ENCODE measurements at places on chromosomes 7 and 10.
A peak's percentile ranks its signal among the peaks of the same experiment; 100 is the strongest.

GRCh38 chr10:60980997-60981396 is 37.0 kb upstream of the RHOBTB1 start:
- H3K36me3 ChIP-seq, result no peaks in the 10 kb centered on the region
- H3K27ac ChIP-seq, result no peak overlapping the region
- DNase-seq, result no peak

DNA sequence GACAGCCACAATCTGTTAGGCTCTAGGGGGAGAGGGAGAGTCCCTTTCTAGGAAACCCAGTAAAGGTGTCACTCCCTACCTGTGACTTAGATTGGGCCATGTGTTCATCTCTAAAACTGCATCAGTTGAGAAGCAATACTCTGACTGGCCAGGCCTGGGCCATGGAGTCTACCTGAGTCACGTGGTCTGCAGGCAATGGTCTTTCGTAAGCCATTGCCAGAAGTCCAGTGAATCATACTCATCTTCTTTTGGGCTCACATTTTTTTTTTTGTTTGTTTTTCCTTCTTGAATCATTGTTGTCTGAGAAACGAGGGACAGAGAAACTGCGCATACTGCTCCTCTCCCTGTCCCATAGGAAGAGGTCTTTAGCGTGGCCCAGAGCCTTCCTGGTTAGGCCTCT is 215.6 kb downstream of the CCSER2 start:
- no peaks in the 10 kb centered on the region for H3K4me1 ChIP-seq
- DNase-seq, result no peak
- H3K36me3 ChIP-seq, result no peaks in the 10 kb centered on the region
- H3K27ac ChIP-seq, result no peak overlapping the region
- no peak overlapping the region for H3K4me3 ChIP-seq
- H3K27me3 ChIP-seq, result peaks cover 4% of the 10 kb centered on the region

DNA sequence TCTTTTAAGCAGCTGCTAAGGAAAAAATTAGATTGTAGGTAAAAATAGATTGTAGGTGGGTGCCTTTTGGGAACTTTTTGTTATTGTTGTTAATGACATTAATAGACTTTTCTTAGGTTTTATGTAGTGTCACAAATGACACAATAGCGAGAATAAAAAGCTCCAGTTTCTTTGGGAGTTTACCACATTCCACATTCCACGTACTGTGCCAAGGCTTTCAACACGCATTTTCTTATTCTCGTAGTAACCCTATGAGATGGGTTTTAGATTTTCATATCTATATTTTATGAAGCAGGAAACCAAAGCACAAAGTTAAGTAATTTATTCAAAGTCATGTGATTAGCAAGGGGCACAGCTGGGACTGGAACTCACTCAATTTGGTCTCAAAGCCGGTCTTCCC is 103.8 kb downstream of the XRCC2 start:
- DNase-seq, result no peak
- H3K4me3 ChIP-seq, result no peak overlapping the region
- no peaks in the 10 kb centered on the region for H3K4me1 ChIP-seq
- H3K27me3 ChIP-seq, result no peaks in the 10 kb centered on the region
- H3K27ac ChIP-seq, result no peak overlapping the region
- H3K36me3 ChIP-seq, result no peaks in the 10 kb centered on the region

DNA sequence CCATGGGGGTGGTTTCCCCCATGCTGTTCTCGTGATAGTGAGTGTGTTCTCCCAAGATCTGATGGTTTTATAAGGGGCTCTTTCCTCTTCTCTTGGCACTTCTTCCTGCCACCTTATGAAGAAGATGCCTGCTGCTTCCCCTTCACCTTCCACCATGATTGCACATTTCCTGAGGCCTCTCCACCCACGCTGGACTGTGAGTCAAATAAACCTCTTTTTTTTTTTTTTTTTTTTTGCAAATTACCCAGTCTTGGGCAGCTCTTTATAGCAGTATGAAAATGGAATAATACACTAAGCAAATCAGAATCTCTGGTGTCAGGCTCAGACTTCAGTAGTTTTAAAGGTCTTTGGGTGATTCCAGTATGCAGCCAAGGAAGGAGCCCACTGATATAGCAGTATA is 28.2 kb downstream of the TAS2R41 start:
- no peak overlapping the region for H3K27ac ChIP-seq

DNA sequence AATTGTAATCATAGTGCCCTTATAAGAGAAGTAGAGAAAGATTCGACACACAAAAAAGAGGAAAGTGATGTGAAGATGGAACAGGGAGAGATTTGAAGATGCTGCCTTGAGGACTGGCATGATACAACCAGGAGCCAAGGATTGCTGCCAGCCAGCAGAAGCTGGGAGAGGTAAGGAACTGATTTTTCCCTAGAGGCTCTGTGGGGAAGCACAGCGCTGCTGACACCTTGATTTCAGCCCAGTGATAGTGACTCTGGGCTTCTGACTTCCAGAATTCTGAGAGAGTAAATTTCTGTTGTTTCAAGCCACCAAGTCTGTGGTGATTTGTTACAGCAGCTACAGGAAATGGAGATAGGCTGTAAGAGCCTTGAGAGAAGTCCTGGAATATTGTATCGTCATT is 98.2 kb downstream of the RAB11FIP2 start:
- H3K27ac ChIP-seq, result no peak overlapping the region
- no peak for DNase-seq
- H3K36me3 ChIP-seq, result no peaks in the 10 kb centered on the region
- no peaks in the 10 kb centered on the region for H3K4me1 ChIP-seq
- no peak overlapping the region for H3K4me3 ChIP-seq

DNA sequence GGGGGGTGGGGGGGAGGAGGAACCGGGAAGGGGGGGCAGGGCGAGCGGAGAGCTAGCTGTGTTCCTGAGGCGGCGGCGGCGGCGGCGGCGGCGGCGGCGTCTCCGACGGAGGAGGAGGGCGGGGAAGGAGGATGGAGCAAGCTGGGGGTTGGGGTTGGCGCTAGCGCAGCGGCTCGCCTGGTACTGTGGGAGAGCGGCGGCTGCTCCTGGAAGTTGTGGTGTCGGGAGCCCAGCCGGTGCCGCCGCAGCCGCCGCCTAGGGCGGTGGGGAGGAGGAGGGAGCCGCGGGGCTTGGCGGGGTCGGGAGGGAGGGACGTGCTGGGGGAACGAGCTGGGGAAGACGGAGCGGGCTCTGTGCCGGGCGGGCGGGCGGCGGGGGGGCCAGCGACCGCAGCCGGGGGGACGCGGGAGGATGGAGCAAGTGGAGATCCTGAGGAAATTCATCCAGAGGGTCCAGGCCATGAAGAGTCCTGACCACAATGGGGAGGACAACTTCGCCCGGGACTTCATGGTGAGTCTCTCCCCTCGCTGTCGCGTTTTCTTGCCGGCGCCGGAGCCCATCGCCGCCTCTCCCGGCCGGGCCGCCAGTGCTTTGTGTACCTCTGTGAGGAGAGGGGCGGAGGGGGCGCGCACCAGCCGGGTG is at the start of gene PTPN12:
Gene PTPN12 (plus strand): TSS at position 160 of the 642 bp plus-strand sequence. CDS start 252 bp downstream, at position 412.
- peak within 1 kb of the TSS; percentile 97 for H3K4me3 ChIP-seq
- H3K27ac ChIP-seq, result peak within 1 kb of the TSS; percentile 95
- H3K4me1 ChIP-seq, result peaks cover 4% of the 10 kb centered on the region
- no peaks in the 10 kb centered on the region for H3K27me3 ChIP-seq

DNA sequence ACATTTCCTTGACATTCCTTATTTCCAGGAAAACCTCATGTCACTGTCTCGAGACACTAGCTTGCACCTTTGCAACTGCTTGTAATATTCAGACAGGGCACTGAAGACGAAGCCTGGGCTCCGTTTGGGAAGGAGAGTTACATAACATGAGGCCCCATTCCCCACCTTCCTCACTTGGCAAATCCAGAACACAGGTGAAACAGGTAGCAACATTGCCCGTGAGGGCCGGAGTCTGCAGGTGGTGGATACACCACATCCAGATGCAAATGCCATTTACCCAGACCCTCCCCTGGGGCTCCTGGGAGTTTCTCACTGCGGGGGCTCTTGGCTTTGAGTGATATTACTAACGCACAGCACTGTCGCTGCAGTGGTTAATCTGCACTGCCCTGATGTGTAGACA is 491.0 kb downstream of the PTPRN2 start:
- no peaks in the 10 kb centered on the region for H3K4me1 ChIP-seq
- no peak for DNase-seq
- H3K27ac ChIP-seq, result no peak overlapping the region
- no peaks in the 10 kb centered on the region for H3K27me3 ChIP-seq
- no peaks in the 10 kb centered on the region for H3K36me3 ChIP-seq
- no peak overlapping the region for H3K4me3 ChIP-seq

DNA sequence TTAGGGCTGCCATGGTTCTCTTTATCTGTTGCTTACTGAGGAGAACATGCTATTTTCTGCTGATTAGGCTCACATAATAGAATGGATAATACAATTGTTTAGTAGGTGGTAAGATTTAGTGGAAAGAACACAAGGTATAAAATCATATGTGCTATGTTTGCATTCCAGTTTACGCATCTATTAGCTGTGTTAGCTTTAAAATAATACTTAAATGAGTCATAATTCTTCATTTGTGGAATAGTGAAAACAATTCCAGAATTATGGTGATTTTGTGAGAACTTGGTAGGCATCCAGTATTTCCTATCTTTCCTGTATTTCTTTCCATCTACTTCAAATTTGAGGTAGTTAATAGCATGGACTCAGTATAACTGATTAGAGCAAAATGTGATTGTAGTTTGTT is 1585.5 kb upstream of the LRRTM3 start:
- no peak for DNase-seq
- H3K36me3 ChIP-seq, result no peaks in the 10 kb centered on the region
- no peak overlapping the region for H3K4me3 ChIP-seq
- H3K4me1 ChIP-seq, result no peaks in the 10 kb centered on the region

GRCh38 chr10:52525761-52526160 is 211.7 kb downstream of the DKK1 start:
- DNase-seq, result no peak
- H3K4me1 ChIP-seq, result no peaks in the 10 kb centered on the region
- no peak overlapping the region for H3K27ac ChIP-seq
- no peaks in the 10 kb centered on the region for H3K27me3 ChIP-seq

DNA sequence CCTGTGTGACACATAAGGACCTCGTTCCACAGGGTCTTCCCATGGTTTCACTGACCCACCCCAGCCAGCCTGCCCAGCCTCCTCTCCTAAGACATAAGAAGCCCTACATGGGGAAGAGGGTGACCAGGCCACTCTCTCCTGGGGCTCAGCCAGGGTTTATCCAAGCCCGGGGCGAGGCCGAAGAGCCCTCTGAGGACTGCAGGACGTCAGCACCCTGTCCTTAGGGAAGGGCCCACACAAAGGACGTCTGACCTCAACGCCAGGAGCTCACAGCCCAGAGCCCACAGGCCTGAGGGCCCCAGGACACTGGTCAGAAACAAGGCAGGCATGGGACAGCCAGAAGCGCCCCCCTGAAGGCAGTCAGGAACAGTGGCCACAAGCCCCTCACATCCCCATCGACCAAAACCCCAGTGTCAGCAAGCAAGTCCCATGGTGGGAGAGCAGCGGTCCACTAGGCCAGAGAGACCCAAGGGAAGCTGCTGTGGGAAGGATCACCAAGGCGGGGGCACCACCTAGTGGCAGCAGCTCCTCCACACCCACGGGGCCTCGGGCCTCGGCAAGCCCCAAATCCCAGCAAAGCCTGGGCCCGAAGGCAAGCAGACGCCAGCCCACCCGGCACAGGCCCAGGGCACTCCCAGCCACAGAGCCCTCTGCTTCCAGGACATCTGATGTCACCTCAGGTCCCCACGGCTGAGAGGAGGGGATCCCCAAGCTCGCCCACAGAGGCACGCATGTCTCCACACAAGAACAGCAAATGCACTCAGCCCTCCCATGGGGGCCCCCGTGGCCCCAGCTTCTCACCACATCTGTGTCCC is 23.4 kb downstream of the MAD1L1 start:
- H3K27ac ChIP-seq, result no peak overlapping the region
- H3K4me3 ChIP-seq, result no peak overlapping the region
- no peaks in the 10 kb centered on the region for H3K27me3 ChIP-seq
- H3K4me1 ChIP-seq, result peaks cover 3% of the 10 kb centered on the region

GRCh38 chr10:8050556-8051108 is 3.9 kb upstream of the GATA3 start:
- H3K36me3 ChIP-seq, result no peaks in the 10 kb centered on the region
- peaks cover 45% of the 10 kb centered on the region for H3K27me3 ChIP-seq
- DNase-seq, result peak; percentile 72
- H3K4me3 ChIP-seq, result peak overlapping the region; percentile 36
- H3K4me1 ChIP-seq, result peaks cover 12% of the 10 kb centered on the region

GRCh38 chr7:40714363-40715052 is 579.7 kb downstream of the SUGCT start:
- no peaks in the 10 kb centered on the region for H3K36me3 ChIP-seq
- DNase-seq, result no peak
- no peak overlapping the region for H3K4me3 ChIP-seq
- H3K27me3 ChIP-seq, result no peaks in the 10 kb centered on the region

DNA sequence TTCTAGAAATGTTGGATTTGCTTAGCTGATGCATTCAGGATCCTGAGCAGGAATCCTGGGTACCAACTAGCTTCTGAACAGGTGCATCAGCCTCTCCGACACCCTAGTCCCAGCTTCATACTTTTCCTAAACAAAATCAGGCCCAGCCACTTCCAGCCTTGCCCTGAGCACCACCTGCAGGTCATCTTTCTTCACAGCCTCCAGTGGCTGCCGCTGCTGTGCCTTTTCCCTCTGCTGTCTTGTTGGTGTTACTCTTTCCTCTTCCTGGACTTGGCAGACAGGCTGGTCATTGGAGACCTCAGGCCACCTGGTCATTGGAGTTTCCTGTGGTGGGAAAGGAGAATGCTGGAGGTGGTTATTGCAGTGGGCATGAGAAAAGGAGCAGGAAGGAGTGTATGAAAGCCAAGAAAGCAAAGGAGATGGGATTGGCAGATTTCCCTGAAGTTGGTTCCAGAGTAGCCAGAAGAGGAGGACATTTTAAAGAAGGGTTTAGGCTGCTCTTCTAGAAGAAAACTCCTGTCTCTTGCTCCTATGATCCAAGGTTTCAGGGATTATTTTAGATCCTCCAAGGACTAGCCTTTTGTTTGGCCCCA is 48.2 kb upstream of the NFKB2 start:
- H3K4me3 ChIP-seq, result no peak overlapping the region
- H3K27ac ChIP-seq, result no peak overlapping the region
- no peaks in the 10 kb centered on the region for H3K4me1 ChIP-seq
- peaks cover 12% of the 10 kb centered on the region for H3K36me3 ChIP-seq

- peak; percentile 33 for DNase-seq
- no peaks in the 10 kb centered on the region for H3K36me3 ChIP-seq
- no peak overlapping the region for H3K4me3 ChIP-seq
- no peaks in the 10 kb centered on the region for H3K4me1 ChIP-seq
- no peaks in the 10 kb centered on the region for H3K27me3 ChIP-seq
- H3K27ac ChIP-seq, result no peak overlapping the region
Measured at GRCh38 chr10:80855348-80855971, 317.8 kb downstream of the SH2D4B start.

GRCh38 chr7:37728747-37729146 is 45.2 kb downstream of the GPR141 start:
- H3K4me1 ChIP-seq, result no peaks in the 10 kb centered on the region
- no peak overlapping the region for H3K4me3 ChIP-seq
- no peaks in the 10 kb centered on the region for H3K27me3 ChIP-seq
- DNase-seq, result no peak

Data from kidney (tissue), 22 donors.